ENCODE measurements at places on chromosomes 13 and 19.

- DNase-seq, result peak; percentile 29
Measured at GRCh38 chr13:113951246-113951999, 22.5 kb downstream of the C13orf46 start.

- no peak for DNase-seq
Measured at GRCh38 chr13:30071969-30072817, 221.8 kb upstream of the UBL3 start.

DNA sequence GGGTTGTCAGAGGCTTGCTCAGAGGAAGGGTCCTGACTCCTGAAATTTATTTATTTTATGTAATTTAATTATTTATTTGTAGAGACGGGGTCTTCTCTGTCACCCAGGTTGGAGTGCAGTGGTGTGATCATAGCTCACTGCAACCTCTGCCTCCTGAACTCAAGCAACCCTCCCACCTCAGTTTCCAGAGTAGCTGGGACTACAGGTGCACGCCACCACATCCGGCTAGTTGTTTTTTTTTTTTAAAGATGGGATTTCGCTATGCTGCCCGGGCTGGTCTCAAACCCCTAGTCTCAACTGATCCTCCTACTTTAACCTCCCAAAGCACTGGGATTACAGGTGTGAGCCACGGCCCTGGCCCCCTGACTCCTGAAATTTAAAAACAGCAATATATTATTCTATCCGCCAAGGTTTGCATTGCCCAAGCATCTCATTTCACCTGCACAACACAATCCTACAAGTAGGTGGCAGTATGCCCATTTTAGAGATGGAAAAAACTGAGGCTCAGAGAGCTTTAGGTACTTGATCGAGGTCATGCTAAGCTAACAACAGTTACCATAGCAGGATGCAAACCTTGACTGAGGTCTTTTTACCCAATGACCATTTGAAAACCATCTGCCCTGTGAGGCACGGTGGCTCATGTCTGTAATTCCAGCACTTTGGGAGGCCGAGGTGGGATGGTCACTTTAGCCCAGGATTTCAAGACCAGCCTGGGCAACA lies 18.1 kb downstream of the ARHGEF18 start:
- DNase-seq, result peak; percentile 4

DNA sequence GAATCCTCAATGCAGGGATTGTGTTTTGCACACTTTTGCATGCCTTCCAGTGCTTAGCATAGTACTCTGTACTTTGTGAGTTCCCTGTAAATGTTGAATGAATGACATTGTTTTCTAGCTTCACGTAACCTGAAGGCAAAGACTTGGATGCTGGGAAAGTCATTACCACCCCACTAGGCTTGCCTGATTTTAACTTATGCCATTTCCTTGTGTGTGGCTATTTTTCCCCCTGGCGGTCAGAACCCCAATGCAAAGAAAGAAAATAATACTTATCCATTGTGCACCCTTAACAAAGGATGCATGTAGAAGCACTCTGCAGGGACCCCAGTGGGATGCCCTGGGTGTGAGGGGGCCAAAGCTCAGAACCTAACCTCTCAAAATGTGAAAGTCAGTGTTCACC lies 1.2 kb upstream of the ENOX1 start:
- DNase-seq, result peak; percentile 72

DNA sequence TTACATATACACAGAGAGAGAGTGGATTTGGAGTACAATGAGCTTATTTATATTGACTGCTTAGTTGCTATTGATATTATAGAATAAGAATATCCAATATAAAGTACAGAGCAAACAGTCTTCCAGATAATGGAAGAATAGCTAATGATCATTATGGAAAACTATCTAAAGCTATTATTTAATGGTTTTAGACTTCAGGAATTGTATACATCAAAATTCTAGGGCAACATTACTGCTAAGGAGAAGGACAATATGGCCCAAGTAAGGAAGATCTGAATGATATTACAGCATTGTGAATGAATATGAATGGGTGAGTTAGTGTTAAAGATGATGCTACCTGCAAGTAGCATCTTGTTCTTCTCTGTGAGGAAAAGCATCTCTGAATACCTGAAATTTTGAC lies 604.2 kb upstream of the PCDH20 start:
- DNase-seq, result no peak

- DNase-seq, result no peak
Measured at GRCh38 chr13:98571955-98572662, 4.8 kb downstream of the STK24 start.

- DNase-seq, result no peak
Measured at GRCh38 chr13:39279077-39279476, 240.8 kb downstream of the NHLRC3 start.

DNA sequence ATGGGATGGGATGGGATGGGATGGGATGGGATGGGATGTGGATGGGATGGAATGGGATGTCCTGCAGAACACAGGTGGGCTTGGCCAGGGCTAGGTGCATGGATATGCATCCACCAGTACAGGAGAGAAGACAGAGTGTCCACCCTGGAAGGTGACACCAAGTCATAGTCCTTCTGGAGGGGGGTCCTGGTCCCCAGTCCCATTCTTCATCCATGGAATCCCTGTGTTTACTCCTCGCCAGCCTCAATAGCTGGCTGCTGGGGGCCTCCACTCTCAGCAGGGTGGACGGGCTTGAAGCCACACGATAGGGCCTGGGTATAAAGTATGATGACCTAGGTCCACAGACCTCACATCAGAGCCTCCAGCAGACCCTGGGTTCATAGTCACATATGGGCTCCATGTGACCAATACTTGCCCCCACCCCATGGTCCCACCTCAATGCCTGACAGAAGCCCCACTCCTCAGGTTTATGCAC lies 40.1 kb downstream of the RFX2 start:
- DNase-seq, result no peak

DNA sequence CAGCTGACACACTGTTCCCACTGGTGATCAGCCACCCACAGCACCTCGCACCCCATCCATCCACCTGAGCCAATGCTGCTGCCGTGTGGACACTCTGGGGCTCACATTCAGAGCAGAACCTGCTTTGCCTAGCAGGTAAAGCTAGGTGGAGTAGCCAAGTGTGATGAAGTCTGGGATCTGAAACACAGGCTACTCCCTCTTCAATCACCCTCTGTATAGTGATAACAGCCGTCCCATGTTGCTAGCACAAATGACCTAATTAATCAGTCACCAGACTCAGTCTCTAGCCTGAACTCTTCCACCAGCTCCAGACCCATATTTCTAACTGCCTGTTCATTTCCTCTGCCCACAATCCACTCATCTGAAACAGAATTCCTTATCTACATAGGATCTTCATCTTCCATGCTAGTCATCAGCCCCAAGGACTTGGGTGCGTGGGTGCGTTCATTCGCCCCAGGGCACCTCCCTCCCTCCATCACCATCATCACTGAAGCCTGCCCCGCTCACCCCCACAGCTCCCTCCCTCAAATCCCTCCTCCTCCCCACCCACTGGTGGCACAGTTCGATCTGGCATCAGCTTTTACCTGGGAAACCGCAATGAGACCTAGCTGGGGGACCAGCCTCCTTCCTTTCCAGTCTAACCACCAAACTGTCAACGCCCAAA lies 19.8 kb downstream of the STK24 start:
- DNase-seq, result no peak

GRCh38 chr13:99370481-99371275 lies 63.5 kb upstream of the GPR183 start:
- DNase-seq, result no peak

GRCh38 chr19:31908496-31909225 lies 436.7 kb upstream of the ZNF507 start:
- no peak for DNase-seq

DNA sequence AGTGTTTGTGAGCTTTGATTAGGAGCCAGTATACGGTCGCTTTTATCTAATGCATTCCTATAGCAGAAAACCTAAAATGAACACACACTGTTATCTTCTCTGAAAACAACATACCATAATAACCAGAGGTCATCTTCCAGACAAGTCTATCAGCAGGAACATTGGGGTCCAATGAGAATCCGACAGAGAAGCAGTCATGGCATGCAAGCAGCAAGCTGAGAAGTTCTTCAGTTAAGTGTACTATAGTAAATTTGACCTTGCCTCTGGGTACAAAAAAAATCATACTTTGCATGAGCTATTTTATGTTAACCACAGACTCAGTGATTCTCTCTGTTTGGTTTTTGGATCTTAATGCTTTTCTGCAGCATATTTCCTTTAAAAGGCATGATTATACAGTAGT lies 1505.1 kb downstream of the PCDH9 start:
- no peak for DNase-seq

DNA sequence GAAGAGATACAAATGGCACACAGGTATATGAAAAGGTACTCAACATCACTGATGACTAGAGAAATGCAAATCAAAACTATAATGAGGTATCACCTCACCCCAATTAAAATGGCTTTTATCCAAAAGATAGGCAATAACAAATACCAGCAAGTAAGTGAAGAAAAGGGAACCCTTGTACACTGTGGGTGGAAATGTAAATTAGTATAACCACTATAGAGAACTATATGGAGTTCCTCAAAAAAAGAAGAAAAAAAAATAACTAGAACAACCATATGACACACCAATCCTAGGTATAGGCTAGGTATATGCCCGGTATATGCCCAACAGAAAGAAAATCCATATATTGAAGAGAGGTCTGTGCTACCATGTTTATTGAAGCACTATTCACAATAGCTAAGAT lies 150.9 kb downstream of the VWA8 start:
- no peak for DNase-seq

GRCh38 chr13:98232456-98232855 lies 55.4 kb upstream of the RNF113B start:
- no peak for DNase-seq

DNA sequence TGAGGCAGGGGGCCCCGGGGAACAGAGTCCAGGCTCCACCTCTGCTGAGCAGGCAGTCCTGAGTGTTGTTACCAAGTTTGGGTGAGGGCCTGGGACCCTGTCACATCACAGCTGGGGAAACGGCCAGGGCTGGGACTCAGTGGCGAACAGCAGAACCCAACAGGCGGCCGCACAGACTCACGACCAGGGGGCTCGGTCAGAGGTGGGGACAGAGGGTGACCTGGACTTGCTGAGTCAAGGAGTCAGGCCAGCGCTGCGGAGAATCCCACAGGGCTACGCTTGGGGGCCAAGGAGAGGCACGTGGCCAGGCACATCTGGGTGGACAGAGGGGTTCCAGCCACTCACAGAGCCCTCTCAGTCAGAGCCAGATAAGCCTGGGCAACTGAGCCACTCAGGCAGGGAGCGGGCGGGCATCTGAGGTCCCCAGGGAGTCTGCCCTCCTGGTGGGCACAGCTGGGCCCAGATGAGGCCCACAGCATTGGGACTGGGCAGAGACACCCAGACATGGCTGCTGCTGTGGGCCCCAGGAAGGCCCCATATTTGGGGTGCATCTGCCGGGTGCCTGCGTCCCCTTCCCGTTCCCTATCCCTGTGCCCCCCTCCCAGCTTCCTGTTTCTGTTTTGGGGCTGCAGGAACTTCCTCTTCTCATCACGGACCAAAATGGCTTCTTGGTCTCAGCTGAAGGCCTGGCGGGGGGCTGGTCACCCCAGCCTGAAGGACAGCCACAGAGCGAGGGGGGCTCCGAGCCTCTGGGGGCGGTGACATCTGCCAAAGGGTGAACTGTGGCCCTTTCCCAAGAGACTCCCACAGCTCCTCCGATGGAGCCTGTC lies 34.0 kb downstream of the CEBPA start:
- DNase-seq, result no peak

DNA sequence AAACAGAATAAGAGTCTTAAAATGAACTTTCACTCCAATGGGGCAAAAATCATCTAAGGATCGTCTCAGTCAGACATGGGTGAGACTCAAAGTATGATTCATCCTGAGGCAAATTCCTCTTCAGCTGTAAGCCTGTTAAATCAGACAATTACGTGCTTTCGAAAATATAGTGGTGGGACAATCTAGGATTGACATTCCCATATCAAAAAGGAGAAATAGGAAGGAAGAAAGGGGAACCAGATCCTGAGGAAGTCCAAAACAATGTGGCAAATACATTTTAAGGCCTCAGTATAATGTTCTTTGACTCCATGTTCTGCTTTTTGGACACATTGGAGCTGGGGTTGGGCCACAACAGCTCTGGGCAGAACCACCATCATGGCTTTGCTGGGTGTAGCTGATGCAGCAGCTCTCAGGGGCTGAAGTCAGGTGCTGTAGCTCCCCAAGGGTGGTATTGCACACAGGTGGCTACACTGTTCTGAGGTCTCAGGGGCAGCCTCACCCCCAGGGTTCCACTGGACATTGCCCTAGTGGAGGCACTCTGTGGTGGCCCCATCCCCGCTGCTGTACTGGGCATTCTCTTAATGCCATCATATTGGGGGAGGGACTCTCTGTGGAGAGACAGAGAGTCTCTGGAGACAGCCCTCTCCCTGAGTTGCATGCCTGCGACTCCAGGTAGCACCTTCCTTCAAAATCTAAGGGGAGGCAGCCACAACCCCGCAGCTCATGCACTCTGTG lies 5.7 kb upstream of the FPR3 start:
- no peak for DNase-seq

DNA sequence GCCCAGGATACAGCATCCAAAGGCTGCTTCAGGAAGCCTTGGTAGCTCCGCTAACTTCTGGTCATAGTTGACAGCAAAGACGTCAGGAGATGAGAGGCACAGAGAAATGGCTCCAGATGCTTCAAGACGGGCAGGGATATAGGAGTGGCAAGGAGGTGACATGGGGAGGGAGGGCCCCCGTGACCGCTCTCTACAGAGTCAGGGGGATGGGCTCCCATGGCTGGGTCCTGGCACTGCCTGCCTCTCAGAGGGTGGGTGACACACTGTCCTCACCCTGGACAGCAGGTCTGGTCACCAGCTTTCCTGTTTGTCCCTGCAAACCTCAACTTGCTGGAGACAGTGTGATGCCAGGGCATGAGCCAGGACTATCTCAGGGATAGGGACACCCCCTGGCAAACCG lies 10.3 kb upstream of the ZNF14 start:
- DNase-seq, result no peak

DNA sequence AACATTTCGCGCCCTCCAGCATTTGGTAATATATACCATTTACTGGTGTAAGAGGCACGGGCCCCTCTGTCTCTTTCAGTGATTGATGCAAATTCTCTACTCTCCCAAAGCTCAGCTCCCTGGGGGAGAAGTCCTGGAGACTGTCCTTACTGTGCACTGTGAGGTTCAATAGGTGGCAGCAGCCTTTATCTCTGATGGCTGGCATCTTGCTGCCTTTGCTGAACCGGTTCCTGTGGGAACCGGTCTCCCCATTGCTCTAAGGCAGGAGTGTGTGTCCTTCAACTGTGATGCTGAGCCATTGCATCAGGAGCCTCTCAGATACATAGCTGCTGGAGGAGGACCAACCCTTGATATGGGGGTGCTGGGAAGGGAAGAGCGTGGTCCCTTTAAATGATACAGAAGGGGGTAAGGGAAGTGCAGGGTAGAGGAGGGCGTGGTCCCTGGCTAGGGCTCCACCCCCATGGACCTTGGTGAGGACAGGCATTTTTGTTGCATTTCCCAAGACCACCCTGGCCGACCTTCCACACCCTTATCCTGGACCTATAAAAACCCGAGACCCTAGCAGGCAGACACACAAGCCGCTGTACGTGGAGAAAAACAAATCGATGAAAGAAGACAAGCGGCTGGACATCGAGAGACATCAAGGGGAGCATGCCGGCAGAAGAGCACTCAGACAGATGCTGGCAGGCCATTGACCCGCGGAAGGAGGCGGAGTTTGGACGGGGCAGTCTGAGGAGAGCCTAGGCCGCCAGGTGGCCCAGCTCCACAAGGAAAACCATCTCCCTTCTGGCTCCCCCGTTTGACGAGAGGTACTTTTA lies 41.1 kb upstream of the GTF3A start:
- no peak for DNase-seq

Measured in NCI-H1694 treated with DMSO at 0.1 percent for 48 hours (cell line).